ENCODE measurements at places on chromosomes 6 and 20. TPM values are rescaled to one million over a fixed set of nuclear protein-coding genes. Genes with fewer than 3 reads are reported as not detected.

GRCh38 chr6:44023586-44024454, 103.4 kb downstream of the MRPL14 start:
- no peak for DNase-seq

- DNase-seq = no peak
Measured at GRCh38 chr6:165453395-165453794, 144.0 kb upstream of the C6orf118 start.

- no peak for DNase-seq
Measured at GRCh38 chr20:24878657-24879056, 70.4 kb upstream of the CST7 start.

GRCh38 chr6:109841869-109842268, 136.2 kb upstream of the GPR6 start:
- DNase-seq = no peak

DNA sequence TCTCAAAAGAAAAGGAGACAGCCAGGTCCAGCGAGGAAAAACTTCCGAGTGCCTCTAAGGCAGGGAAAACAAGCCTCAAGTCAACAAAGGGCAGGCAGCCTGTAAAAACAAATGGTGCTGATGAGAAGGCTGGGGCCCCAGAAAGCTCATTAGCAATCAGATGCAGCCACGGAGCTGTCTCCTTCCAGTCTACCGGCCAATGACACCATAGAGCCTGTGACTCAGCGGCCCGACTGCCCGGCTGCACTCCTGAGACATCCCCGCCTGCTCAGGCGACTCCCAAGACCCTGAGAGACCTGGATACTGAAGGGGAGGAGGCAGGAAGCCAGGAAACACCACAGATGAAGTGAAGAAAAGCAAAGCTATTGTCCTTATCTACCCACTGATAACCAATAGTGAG, 120.1 kb upstream of the HDDC2 start:
- peak; percentile 49 for DNase-seq

Gene TCFL5
- total RNA-seq = 10.8 TPM

Gene SNAI1
- total RNA-seq = 0.23 TPM

DNA sequence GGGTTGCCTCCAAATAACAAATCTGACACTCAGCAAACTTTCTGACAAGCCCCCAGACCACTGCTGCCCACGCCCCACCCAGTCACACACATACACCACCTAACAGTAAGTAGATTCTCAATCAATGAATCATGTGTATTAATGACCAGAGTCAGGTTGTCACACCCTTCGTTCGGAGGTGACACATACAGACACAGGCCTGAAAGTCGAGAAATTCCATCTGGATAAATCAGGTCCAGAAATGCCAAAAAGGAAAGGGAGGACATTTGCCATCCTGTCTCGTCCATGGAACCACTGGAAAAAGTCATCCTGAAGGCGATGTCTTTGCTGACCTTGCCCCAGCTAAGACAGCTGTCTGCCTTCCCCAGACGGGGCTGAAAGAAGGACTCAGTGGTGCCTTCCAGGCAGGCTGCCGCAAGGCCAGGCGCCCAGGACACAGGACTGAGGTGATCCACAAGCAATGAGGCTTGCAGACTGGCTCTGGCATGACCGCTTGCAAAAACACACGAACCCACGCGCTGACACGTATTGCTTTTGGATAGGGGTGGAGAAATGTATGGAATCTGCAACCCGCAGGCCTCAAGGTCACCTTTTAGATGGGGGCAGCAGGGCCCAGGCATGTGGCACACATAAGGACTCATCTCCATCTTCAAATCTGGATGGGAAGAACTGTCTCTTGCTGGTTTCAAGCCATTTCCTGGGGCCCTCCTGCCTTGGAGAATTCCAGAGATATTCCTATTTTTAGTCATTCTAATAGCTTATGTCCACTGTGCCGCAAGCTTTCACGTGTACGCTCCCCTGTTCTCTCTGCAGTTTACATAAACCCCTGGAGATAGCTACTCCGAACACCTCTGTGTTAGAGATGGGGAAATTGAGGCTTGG, 9.0 kb downstream of the NFATC2 start:
- DNase-seq = no peak

- no peak for DNase-seq
Measured at GRCh38 chr6:154359161-154359574, 2.6 kb upstream of the IPCEF1 start.

DNA sequence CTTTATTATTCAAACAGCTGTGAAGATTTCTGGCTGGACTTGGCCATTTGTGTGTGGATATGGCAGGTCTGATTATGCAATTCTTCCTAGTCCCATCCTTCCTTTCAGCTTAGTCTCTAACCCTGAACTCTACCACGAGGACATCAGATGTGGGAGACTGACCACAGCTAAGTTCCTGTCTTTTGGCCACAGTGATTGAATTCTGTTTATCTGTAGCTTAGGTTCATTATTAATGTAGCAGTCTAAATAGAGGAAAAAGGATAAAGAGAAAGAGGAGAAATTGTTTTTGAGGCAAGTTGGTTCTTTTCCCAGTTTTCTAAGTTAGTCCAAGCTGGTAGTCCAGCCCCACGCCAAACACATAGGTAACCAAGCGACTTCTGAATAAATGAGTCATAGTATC, 598.9 kb downstream of the RFPL4B start:
- DNase-seq = no peak

DNA sequence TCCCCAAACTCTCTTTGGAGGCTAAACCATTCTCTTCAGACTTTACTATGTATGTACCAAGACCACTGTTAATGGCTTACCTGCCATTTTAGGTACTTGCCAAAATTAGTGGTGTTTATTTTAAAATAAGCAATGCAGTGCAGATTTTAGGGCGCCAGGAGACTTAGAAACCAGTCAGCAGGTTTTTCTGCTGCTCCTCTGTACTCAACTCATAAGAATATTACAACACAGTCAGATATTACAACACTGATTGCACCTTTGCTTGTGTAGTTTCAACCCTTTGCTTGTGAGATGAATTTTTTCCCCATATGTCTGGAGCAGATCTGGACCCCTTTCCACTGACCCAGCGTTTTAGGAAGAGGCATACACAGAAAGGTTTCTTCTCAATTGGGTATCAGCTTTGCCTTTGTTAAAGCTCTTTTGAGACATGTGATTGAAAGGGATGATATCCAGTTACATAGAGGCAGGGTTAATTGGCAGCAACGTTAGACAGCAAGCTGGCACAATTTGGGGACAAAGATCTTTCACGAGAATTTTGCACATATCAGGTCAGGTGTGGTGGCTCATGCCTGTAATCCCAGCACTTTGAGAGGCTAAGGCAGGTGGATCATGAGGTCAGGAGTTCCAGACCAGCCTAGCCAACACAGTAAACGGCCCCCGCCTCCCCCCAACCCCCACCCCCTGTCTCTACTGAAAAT, 6.2 kb downstream of the TTPAL start:
- DNase-seq = no peak

Gene C6orf52
- 5.0 TPM for total RNA-seq

GRCh38 chr20:47274401-47275108, 81.9 kb downstream of the ZMYND8 start:
- DNase-seq = peak; percentile 92

DNA sequence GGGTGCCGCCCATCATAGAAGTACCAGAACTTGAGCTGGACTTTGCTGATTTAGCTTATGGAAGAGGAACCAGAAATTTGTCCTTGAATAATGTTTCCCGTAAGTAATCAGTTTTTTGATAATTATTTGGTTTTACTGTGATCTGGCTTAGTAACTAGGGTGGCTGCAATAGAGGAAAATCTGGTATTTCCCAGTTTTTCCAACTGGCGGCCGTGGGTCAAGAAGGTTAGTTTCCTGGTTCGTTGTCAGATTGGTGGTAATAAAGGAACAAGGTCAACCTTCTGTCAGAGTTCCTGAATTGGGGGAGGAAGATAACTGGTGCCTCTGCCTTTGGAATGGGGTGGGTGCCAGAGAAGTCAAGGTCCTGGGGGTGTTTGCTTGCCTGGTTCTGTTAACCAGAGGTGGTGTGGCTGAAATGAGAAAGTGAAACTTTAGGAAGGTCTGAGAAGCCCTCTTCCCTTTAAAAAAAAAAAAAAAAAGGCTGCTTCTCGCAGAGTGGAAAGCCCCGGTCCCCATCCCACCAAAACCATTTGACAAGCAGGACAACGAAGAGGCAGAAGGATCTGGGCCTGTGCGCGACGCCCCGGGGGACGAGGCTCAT, at the start of gene CALHM6:
CALHM6 (plus strand) TSS at position 45 of the 601 bp plus-strand sequence; CDS start at position 600, 555 bp downstream.
- DNase-seq = no peak

DNA sequence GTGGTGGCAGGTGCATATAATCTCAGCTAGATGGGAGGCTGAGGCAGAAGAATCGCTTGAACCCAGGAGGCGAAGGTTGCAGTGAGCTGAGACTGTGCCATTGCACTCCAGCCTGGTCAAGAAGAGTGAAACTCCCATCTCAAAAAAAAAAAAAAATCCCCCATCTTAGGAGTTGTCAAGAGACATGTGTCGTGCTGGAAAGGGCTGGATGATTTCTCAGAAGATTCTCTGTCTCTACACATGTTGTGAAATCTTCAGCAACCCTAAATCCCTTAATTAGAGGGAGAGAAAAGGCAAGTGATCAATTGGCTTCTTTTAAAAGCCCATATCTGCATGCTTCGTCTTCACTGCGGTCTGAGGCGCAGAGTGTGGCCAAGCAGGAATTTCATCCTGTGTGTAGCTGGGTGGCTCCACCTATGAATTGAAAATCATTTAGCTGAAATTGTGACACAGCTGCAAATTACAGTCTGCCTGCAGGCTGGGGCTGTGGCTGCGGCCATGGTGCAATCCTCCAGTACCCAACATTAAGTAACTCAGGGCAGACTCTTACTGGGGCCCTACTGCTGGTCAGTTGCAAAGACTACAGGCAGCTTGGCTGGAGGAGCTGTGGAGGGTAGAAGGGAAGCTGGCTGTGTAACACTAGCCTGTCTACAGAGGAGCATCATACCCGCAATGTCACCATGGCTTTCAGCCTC, 3.2 kb upstream of the TGM3 start:
- peak; percentile 51 for DNase-seq

- DNase-seq = no peak
Measured at GRCh38 chr6:166541366-166541765, 45.1 kb downstream of the RAMACL start.

GRCh38 chr6:14731611-14732010, 514.3 kb upstream of the JARID2 start:
- no peak for DNase-seq

Gene VSX1
- not detected for total RNA-seq

GRCh38 chr20:52804497-52805295, 167.5 kb upstream of the TSHZ2 start:
- no peak for DNase-seq

DNA sequence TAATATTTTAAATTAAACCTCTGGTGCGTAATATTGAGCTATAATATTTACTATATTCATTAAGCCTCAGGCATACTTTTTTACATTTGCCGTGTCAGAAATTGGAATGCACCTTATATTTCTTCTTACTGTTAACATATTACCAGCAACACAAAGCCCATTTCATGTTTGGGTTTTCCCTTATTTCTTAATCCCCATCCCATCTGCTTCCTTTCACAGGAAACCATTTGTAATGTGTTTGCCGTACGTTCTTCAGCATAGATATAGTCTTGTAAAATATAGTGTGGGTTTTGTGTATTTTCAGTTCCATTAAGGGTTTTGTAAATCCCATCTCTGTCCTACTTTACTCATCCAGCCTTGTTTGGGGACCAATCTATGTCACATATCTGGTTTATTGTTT, 6.5 kb downstream of the EYS start:
- no peak for DNase-seq

GRCh38 chr20:31570021-31570463, 35.0 kb upstream of the ID1 start:
- no peak for DNase-seq

GRCh38 chr6:145534989-145535388, 200.3 kb downstream of the EPM2A start:
- no peak for DNase-seq

DNA sequence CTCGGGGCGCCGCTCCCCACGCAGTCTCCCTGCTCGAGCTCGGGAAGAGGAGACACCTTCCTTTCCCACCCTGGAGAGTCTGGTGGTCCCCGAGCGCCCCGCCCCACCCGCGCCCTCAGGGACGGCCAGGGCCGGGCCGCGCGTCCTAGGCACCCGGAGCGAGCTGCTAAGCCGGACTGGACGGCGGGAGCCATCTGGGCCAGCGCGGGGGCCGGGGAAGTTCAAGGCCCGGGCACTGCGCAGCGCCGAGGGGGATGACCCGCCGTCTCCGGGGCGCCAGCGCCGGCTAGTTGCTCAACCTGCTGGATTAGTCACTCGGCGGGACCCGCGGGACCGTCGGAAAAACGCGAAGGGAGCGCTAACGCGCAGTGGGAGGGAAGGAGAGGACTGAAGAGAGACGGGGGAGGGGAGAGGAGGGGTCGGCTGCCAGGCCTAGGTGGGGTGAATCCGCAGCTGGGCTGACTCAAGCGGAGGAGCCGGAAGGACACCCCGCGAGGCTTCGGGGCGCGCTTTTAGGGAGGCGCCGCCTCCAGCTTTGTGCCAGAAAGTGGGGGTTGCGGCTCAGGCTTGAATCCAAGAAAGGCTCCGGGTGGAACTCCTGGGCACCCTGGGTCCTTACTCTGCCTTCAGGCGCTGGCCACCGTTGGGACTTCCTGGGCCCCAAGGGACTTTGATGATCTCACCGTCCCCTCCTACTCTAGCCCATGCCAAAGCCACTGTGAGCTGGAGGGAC, 75.7 kb upstream of the FOXP4 start:
- DNase-seq = peak; percentile 58

Gene BCAS1
- not detected for total RNA-seq

Gene MLN
- not detected for total RNA-seq

Gene CST4
- not detected for total RNA-seq

DNA sequence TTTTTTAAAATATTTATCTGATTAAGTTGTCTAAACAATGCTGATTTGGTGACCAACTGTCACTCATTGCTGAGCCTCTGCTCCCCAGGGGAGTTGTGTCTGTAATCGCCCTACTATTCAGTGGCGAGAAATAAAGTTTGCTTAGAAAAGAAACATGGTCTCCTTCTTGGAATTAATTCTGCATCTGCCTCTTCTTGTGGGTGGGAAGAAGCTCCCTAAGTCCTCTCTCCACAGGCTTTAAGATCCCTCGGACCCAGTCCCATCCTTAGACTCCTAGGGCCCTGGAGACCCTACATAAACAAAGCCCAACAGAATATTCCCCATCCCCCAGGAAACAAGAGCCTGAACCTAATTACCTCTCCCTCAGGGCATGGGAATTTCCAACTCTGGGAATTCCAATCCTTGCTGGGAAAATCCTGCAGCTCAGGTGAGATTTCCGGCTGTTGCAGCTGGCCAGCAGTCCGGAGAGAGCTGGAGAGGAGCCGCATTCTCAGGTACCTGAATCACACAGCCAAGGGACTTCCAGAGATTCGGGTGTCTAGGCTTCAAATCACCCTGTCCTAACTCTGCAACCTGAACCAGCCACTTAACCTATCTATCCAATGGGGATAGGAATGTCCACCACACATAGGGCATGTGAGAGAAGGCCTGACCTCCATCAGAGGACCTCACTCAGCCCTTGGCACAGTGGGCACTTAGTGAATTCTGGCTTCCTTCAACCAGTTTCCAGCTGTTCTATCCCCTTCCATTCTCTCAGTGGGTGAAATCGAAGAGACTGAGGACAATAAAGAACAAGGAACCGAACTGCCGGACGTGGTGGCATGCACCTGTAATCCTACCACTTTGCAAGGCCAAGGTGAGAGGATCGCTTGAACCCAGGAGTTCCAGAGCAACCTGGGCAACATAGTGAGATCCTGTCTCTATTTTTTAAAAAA, 3.1 kb downstream of the TNF start:
- DNase-seq = peak; percentile 65

Gene SLC35B2
- 31.3 TPM for total RNA-seq

All from MCF 10A (cell line).